ENCODE measurements at places on chromosomes 7 and 10. TPM values are rescaled to one million over a fixed set of nuclear protein-coding genes. Genes with fewer than 3 reads are reported as not detected.
A peak's percentile ranks its signal among the peaks of the same experiment; 100 is the strongest.

The ARHGEF35 gene
- total RNA-seq, result 17.4 TPM

The AOAH gene
- total RNA-seq, result 1.1 TPM

The COL28A1 gene
- total RNA-seq, result 0.12 TPM

- no peak for DNase-seq
These were observed at the start of gene POM121L12 for GRCh38 chr7:53035499-53036412. Gene POM121L12, plus strand, starts transcription at chr7:53035633. Its CDS starts 39 bp downstream, at chr7:53035672.

GRCh38 chr10:3445648-3446047, 273.1 kb upstream of the PITRM1 start:
- DNase-seq, result no peak

DNA sequence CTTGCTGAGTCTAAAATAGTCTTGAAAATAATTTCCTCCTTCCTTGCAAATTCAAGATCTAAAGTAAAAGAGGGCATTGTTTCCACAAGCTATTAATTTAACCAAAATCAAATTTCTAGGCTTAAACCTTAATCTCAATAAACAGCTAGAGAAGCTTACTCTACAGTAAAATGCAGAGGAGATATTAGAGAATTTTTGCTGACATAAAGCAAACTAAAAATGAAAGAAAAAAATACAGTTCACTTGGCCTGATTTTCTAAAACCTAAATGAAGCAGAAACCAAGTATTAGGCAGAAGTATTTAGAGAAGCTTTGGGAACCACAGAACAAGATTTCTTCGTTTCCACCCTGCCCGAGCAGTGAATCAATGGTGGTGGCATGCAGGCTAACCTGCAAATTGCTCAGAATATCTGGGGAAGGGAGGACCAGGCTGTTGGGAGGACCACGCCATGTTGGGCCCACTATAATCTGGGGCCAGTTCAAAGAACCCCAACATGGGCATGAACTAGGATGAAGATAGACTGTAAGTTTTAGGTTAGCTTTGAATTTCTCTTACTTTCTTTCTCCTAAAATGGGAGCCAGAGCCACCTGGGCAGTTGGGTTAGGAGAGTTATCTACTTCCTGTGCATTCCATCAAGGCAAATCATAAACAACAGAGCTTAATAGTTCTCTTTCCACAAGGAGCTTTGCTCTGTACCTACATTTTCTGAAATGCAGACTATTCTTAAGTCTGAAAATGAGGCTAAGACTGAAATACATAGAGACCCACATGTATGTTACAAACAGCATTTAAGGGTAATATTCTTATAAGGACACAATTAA, 4.1 kb downstream of the LAMB1 start:
- DNase-seq, result no peak

GRCh38 chr7:95906851-95907250, 134.5 kb downstream of the DYNC1I1 start:
- DNase-seq, result no peak

GRCh38 chr10:47289921-47290320, 10.1 kb upstream of the GDF10 start:
- DNase-seq, result no peak

DNA sequence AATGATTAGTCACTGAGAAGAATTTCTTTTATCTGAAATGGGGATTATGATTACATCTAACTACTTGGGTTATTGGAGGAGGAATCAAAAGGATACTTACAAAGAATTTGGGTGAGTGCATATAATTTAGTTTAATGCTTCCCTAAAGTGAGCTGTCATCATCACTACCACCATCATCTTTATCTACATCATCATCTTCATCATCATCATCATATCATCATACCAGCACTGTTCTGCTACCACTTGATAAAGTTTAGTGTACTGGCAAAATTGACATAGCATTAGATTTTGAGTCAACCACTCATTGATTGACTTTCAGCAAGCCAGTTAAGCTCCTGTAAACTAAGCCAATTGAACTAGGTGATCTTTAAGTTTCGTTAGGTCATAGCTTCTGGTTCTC, 245.6 kb upstream of the DKK1 start:
- no peak for DNase-seq

DNA sequence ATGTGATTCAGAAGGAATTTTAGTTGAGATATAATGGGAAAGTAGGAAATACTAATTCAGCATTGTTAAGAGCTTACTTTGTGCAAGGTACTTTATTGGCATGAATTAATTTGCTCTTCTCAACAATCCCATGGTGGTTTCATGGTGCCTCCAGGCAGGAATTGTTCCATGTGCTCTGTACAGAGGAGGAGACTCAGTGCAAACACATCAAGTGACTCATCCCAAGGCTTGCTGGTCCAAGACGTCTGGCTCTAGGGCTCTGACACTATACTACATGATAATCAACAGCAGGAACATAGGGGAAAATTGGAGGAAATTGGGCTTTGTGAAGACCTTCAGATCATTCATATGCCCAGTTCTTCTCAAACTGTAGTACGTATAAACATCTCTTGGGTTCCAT, 66.5 kb upstream of the PRKG1 start:
- no peak for DNase-seq

DNA sequence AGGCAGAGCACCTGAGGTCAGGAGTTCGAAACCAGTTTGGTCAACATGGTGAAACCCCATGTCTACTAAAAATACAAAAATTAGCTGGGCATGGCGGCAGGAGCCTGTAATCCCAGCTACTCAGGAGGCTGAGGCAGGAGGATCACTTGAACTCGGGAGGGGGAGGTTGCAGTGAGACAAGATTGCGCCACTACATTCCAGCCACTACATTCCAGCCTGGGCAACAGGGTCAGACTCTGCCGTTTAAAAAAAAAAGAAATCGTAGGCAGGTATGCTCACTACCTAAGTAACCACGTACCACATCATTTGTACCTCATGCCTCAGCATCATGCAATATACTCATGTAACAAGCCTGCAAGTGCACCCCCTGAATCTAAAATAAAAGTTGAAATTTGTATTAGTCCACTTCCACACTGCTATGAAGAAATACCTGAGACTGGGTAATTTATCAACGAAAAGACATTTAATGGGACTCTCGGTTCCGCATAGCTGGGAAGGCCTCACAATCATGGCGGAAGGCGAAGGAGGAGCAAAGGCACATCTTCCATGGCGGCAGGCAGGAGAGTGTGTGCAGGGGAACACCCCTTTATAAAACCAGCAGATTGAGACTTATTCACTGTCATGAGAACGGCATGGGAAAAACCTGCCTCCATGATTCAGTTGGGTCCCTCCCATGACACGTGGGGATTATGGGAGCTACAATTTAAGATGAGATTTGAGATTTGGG, 8.1 kb upstream of the EIF4H start:
- DNase-seq, result no peak

DNA sequence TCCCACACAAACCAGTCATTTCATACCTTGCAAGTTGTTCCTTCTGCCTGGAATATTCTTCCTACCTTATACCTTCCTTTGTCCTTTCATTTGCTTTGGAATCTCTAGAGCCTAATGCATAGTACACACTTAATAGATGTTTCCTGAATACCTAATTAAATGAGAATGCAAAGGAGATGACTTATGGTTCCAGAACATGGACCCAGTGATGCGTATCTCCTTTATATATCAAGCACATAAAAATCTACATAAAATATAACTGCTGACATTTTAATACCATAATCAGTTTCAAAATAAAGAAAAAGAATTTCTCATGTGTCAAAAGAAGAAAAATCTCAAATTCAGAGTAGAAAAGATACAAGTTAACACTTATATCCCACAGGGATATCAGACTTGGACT, 110.6 kb upstream of the ASAH2 start:
- no peak for DNase-seq

DNA sequence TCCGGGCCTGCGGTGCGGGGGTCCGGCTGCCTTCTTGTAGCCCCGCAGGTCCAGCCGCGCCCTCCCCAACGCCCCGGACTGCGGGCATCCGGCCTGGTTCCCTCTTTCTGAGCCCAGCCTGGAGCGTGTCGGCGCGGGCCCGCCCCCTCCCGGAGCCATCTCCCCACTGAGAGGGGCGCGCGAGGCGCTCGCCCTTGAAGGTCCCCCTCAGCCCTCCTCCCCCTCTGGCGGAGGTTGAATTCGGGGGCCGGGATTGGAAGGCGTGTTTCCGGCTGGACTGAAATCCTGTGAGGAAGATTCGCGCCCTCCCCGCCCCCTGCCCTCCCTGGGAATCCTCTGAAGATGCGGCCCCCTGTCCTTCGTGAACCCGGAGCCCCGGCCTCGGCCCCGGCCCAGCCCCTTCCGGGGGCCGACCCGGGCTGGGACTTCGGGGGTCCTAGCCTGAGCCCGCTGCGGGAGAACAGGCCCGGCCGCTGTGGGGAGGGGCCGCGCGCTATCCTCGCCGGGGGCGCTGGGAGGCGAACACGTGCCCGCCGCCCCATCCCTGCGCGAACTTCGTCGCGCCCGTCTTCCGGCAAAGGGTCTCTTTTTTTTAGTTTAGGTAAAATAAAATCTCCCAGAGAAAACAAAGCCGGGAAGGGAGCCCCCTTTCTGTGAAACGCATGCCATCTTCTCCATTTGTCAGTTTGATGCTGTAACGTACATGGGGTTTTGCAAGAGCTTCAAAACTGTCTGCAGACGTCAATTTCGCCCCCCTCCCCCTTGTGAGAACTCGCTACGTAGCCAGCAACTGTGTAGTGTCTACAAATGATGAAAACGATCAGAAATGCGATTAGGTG, 636 bp downstream of the PDCD4 start:
- no peak for DNase-seq

DNA sequence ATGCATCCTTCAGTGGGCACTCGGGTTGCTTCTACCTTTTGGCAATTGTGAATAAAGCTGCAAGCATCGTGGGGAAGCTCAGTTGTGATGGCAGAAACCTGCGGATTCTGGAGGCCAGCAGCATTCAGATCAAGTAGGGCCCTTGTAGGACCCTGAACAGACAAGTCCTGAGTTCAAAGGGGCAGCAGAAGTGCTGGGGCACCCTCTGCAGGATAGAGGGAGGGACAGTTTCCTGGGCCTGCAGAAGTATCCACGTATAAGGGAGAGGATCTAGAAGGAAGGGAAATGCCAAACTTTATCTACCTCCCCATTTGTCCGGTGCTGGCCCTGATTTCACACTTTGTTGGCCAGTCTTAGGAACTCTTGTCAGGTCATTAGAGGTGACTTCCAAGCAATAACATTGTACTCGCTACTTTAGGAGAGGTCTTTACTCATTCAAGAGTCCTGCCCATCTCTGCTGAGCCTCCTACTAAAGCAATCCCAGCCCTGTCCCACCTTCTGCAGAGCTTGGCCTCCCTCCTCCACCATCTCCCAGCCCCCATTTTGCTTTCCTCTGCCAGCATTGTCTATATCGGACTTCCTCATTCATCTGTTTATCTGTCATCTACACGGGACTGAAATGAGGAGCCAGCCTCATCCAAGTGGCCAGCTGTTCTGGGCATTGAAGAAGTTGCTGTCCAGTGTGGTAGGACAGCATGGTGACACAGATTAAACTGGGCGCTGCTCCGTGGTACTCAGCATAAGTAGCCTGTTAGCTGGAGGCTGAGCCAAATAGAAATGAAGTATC, 26.6 kb upstream of the R3HCC1L start:
- no peak for DNase-seq

DNA sequence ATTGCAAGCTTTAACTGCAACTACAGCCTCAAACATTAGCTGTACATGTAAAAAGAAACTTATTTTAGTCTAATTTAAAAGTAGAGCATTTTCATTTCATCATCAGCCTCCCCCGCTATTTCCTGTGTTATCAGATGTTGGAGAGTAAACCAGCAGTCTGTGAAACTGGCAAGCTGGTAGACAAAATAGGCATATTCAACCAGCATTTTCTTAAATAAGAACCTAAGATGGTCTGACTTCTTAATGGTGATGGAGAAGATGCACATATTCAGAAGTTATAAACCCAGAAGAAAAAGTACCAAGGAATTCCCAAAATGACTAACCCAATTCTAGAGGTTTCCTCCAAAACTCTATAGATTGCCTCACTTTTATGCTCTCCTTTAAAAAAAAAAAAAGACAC, 24.9 kb downstream of the PIK3AP1 start:
- DNase-seq, result no peak

GRCh38 chr7:31028417-31028992, 23.6 kb upstream of the ADCYAP1R1 start:
- no peak for DNase-seq

DNA sequence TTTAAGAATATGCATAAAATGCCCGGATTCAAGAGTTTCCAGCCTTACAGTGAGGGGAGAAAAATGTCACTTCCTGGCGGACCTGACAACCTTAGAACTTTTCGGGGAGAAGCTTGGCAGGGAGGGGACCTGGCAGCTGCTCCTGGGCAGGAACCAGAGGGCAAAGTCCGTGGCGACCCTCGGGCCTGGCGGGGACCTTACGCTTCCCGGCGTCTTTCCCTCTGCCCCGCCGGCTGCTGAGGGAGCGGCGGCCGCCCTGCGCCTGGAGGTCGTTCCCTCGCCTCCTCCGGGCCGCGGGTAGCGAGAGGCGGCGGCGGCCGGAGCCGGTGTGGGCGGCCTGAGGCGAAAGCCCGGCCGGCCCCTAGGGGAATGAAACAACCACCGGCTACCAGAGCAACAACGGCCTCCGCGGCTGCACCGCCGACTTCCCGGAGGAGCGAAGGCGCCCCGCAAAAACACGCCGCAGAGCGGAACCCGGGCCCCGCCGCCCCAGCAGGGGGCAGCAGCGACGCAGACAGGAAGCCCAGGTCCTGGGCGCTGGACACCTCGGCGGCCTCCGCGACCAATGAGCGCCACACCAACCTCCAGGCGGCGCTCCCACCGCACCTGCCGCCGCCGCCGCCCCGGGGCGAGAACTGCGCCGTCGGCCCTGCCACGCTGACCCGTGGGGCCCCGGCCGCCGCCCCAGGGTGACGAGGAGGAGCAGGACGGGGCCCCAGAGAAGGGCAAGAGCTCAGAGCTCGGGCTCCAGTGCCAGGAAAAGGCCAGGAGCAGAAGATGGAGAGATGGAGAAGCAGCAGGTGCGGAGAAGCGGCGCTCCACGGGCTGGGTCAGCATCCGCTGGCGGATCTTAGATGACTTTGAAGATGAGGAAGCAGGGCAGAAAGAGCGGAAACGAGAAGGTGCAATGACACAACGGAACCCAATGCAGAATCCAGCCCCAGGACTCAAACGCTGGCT, 10.5 kb upstream of the ACSM6 start:
- DNase-seq, result peak; percentile 73
